ENCODE measurements at places on chromosomes 16 and 17.

- no peak for DNase-seq
Measured at GRCh38 chr17:81282876-81283275, 12.2 kb downstream of the SLC38A10 start.

- no peak for DNase-seq
Measured at GRCh38 chr17:40425741-40426140, 8.0 kb upstream of the TOP2A start.

GRCh38 chr16:2511128-2511800 is 2.5 kb upstream of the ATP6V0C start:
- no peak for DNase-seq

- no peak for DNase-seq
Measured at GRCh38 chr16:58649707-58650106, 20.1 kb upstream of the CNOT1 start.

GRCh38 chr17:30554839-30555751 is 77.9 kb downstream of the GOSR1 start:
- no peak for DNase-seq
